ENCODE measurements at places on chromosomes 11 and 22.

DNA sequence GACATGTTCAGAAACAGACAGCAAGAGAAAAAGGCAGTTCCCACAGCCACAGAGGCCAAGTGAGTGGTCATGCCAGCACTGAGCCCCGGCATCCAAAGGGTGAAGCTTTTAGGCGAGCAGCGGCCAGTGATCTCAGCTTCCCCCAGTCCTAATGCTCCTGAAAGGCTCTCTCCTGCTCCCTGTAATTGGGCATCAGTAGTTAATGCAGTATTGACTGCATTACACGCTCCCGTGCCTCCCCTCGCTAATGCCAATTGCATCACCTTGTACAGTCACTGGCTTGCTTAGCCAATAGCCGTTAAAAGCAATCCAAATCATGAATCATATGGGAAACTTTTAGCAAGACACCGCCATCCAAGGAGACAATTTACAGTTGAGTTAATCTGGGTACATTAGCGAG is 4.9 kb downstream of the LMO1 start:
- no peak for DNase-seq

DNA sequence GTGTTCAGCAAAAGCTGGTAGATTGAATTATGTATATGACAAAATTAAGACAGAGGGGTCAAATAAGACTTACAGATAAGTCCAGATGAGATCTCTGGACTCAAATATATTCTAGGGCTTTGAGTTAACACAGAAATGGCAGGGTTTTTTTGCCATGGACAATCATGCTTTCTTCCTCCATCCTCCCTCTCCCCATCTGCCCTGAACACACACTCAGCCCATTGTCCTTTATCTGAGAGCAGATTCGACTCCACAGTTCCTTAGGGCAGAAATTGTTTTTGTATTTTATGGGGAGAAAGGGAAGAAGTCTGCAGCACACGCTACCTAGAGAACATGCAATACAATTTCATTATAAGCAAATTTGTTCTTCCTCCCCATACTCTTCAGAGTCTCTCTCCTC is 86.8 kb downstream of the SLC1A2 start:
- no peak for DNase-seq

DNA sequence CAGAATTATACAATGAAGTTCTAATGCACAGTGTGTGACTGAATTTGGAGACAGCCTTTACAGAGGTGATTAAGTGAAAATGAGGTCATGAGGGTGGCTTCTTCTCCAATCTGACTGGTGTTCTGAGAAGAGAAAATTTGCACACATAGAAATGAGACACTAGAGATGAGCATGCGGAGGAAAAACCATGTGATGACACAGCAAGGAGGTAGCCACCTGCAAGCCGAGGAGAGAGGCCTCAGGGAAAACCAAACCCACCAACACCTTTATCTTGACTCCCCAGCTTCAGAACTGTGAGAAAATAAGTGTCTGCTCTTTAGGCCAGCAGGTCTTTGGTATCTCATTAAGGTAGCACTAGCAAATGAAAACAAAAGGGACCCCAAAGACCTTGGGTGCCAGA is 93.2 kb downstream of the GGTLC2 start:
- DNase-seq, result no peak

GRCh38 chr11:94196363-94196762 is 67.7 kb downstream of the PANX1 start:
- DNase-seq, result no peak

GRCh38 chr11:100578831-100579311 is 108.2 kb upstream of the ARHGAP42 start:
- no peak for DNase-seq

DNA sequence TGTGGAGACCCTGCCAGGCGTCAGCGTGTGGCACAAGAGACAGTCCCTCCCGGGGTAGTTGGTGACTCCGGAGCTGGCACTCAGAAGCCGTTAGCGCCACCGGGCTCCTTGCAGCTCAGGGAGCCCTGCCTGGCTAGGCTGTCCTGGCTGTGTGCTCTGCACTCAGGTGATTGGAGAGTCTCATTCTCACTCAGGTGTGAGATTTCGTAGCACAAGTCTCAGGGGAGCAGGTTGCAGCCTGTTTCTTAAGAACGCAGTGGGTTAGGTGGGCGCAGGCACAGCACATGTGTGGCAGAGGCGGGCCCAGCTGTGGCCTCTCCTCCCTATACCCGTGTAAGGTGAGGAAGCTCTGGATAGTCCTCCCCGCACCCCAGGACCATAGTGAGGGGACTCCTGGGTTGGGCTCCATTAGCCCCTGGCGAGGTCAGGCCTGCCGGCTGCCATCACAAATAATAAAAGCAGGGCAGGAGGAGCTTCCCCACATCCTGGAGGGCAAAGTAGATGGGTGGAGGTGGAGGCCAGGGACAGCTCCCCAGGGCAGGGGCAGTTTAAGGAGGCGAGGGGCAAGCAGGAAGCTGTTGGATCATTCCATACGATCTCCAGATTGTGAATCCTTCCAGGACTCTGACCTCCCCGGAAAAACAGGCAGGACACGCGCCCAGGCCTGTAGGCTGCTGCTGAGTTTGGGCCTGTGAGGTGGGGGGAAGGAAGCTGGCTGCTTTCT is 39.4 kb downstream of the SBF1 start:
- no peak for DNase-seq

DNA sequence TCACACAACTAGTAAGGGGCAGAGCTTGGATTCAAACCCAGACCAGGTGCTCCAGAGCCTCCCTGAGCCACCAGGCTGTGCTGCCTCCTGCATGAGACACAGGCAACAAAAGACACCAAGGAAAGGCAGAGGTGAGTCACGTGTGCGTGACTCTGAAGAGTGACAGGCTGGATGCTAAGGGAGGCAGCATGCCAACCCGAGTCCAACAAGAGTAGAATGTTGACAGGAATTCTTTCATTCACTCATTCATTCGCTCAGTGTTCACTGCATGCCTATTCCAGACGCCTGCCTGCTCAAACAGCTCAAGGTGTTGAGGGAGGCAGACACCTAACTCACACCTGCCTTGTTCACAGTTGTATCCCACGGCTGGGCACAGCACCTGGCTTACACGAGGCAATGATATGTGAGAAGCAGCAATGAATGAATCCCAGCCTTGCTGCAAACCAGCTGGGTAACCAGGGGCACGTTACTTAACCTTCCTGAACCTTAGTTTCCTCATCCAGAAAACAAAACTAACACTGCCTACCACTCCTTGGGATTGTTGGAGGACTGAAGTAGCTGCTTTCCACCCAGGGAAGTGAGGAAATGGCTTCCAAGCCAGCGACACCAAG is 73.8 kb upstream of the ARFGAP3 start:
- no peak for DNase-seq

DNA sequence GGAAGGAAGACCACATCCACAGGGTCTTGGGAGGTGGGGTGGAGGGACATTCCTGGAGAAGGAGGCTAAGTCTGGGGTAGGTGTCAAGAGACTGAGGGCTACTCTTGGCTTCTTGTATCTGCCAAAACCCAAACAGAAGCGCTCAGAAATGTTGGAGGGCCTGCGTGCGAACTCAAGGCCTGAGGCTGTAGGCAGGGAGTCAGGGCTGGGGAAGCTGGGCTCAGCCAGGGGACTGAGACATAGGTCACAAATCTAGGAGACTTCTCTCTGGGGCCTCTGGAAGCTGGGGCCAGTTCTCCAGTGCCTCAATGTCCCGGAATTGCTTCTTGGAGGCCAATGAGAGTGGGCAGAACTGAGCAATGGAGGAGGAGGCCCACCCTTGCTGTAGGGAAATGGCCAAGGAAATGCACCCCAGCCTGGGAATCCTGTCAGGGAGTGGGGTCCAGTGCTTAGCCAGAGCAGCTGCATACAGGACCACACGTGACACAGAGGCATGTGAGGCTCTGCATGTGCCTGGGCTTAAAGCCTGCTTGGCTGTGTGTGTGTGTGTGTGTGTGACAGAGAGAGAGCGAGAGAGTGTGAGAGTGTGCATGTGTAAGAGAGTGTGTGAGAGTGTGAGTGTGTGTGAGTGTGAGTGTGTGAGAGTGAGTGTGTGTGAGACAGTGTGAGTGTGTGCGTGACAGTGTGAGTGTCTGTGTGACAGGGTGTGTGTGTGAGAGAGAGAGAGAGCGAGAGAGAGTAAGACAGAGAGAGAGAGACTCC is 141.3 kb downstream of the ST3GAL4 start:
- no peak for DNase-seq

DNA sequence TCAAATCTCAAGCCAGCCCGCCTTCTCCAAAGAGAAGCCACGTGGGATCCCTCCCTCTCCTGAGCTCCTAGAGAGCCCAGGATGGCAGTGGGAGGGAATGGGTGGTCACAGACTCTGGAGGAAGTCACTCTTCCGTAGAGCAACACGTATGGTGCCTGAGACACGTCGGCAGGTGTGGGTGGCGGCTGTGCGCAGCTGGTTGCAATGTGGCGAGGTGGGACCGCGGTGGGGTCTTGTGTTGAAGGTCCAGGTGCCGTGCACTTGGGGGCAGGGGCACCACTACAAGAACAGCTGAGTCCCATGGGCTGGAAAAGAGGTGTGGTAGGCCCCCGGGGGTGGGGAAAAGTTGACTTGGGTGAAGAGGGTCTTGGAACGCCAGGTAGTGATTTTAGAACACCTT is 13.4 kb upstream of the CCND1 start:
- no peak for DNase-seq

DNA sequence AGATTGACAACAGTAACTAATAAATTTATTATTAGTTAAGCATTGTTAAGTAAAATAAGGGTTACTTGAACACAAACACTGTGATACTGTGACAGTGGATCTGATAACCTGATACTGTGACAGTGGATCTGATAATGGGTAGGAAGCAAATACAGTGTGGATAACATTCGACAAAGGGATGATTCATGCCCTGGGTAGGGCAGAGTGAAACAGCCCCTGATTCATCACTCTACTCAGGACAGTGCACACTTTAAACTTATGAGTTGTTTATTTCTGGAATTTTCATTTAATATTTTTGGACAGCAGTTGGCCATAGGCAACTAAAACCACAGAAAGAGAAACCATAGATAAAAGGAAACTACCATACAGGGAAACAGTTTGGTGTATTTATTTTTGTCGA is 60.8 kb upstream of the CTSC start:
- DNase-seq, result no peak

- DNase-seq, result no peak
These were observed 54.3 kb upstream of the TNRC6B start for GRCh38 chr22:40123387-40123786.

DNA sequence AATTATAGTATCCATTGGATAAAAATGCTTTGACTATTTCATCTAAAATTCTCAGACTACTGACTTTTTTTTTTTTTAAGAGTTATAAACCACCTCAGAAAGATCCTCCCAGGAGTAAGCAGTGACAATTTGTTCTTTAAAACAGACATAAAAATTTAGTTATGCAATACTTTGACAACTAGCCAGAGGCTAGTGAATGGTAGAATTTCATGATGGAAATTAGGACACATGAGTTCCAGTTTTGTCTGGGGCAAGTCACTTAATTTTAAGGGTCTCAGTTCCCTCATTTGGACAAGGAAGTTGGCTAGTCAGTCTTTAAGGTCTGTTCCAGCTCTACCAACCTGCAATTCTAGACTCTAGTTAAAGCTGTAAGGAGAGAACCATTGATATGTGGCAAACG is 2.9 kb downstream of the IL18 start:
- DNase-seq, result no peak

DNA sequence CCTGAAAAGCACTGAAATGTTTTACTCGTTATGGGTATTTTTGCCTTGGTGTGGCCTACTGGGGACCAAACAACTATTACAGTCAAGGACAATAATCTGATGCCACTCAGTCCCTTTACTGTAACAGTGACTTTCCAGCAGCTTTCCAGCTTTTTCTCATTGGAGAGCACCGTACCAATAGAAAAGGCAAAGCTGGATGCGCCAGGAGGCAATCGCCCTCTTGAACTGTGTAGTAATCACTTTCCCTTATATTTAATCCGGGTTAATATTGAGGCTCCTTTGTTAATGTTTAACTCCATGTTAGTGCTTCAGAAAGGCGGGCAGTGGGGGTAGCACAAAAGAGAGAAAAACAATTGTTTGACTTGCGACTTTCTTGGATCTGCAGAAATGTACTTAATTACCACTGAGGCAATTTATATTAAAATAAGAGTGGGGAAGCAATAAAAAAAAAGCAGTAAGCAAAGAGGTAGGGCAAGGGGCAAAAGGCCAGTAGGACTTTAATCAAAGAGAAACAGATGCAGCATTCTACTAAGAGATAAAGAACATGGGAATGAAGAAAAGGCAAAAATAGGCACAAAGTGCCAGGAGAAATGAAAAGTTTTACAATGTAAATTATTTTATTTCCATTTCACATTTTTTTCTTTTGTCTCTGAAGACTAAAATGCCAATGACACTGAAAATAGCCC is 81.6 kb downstream of the LRRC4C start:
- no peak for DNase-seq

GRCh38 chr11:3109921-3110706 is 52.9 kb upstream of the CARS1 start:
- no peak for DNase-seq

DNA sequence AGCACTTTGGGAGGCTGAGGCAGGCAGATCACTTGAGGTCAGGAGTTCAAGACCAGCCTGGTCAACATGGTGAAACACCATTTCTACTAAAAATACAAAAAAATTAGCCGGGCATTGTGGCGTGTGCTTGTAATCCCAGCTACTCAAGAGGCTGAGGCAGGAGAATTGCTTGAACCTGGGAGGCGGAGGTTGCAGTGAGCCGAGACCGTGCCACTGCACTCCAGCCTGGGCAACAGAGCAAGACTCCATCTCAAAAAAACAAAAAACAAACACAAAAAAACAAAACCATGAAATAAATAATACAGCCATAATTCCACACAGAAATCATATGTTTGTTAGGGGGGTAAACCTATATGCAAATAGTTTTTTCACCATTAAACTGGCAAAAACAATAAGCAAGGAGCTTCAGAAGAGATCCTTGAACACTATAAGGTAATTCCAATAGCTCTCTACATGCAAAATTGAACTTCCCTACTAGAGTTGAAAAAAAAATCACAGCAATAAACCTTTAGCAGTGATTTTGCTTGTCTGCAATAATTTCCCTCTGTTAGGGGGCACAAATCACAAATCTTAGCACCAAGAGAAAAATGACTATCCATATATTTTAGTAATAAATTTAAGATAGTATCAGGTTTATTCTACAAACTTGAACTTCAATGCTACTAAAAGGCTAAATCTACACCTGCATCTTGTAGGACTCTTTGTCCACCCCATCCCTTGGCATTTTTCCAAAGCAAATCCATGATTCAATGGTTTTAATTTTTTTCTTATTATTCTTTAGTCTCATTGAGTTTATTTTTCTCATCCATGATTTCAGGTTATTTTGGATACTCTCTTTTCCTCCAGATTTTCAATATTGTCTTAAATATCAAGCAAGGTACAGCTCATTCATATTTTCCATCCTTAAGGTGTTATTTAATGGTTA is 3.9 kb downstream of the CSTF3 start:
- DNase-seq, result no peak

DNA sequence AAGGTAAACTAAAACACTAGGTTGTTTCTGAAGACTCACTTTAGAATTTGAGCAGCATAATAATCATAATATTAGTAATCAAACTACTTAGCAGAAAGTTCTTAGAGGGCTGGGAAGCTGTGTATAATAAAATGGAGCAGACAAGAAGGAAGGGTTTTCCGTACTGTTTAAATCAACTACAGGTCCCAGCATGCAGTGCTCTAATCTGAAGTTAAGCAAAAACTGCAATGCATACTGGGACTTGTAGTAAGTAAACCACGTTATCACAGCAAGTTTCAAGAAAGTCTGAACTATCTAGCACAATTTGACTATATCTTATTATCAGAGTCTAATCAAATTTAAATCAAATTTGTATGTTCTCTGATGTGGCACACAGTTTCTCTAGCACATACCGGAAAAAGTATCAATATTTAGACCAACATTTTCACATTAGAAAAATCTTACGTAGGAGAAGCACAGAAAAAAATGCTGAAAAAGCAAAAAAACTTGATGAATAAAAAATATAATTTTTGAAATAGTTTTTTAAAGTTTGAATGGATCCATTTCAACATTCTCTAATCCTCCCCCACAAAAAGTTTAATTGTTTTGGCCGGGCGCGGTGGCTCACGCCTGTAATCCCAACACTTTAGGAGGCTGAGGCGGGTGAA is 8.2 kb downstream of the PHF21A start:
- DNase-seq, result peak; percentile 65
